ENCODE measurements at places on chromosomes 12 and 14. TPM values are rescaled to one million over a fixed set of nuclear protein-coding genes. Genes with fewer than 3 reads are reported as not detected.
A peak's percentile ranks its signal among the peaks of the same experiment; 100 is the strongest.

CISTR gene
- not detected for total RNA-seq

TMEM119 gene
- not detected for total RNA-seq

GRCh38 chr14:77654001-77654441 lies 37.6 kb upstream of the SPTLC2 start:
- DNase-seq = no peak

DNA sequence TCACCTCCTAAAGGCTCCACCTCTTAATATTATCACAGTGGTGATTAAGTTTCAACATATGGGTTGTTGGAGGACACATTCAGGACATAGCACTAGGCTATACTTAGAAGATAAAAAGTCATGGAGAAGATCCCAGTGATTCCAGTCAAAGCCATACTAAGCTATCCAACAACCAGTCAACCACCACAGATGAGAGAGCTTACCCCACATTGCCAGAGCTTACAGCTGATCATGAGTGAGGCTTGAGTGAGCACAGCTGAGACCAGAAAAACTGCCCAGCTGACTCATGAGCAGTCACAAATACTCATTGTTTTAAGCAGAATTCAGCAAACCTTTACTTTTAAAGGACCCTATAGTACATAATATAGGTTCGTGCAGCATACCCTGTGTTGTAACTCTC lies 85.1 kb downstream of the DRAM1 start:
- no peak for DNase-seq

- DNase-seq = peak; percentile 16
These were observed 185.2 kb upstream of the TBX3 start for GRCh38 chr12:114868995-114869834.

EXOC5 gene
- 15.9 TPM for total RNA-seq

GRCh38 chr12:124323771-124324530 lies 29.1 kb downstream of the RFLNA start:
- no peak for DNase-seq

DNA sequence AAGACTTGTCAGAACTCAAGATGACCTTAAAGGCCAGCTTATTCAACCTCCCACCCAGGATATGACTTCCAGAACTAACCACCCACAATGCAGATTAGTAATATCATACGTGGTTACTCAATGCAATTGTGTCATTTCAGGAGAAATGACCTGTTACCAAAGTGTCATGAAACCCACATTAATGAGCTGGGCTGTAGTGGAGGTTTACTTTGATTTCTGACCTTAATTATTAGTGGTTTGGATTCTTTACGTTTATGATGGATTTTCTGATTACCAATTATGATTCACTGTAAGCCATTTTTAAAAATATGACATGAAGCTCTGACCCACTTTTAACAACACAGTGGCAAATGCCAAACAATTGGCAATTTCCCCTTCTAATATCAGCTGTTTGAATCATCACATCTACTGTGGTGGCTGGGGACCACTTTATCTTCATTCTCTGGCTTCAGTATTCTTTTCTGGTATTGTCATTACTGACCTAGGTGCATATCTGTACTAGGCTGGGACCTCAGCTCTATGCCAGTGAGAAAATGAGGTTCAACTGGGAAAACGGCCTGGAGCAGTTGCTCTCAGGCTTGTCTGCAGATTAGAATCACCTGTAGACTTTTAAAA lies 223.3 kb downstream of the RGS6 start:
- DNase-seq = no peak

GRCh38 chr14:79281244-79282152 lies 929.8 kb downstream of the DIO2 start:
- no peak for DNase-seq

GRCh38 chr12:117936722-117937484 lies 31.9 kb downstream of the KSR2 start:
- no peak for DNase-seq

DNA sequence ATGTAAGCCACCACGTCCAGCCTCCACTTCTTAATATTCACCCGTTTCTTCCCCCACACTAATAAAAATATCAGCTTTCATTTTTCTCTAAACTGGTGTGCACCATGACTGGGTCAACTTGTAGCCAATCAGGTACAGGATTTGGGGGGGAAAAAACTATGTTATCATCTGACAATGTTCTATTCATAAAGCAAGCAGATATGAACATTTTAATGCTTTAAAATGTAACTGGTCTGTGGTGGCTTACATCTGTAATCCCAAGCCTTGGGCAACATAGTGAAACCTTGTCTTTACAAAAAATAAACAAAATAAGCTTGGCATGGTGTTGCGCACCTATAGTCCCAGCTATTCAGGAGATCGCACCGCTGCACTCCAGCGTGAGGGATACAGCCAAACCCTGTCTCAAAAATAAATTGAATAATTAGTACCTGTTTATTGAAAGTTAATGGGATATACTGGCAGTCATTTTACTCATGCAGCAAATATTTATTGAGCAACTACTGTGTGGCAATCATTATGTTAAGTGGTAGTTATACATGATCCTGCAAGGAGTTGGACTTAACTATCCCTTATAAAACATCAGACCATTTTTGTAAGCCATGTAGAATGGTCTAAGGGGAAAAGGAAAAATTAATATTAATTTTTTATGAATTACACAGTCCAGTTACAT lies 15.3 kb upstream of the ITPR2 start:
- no peak for DNase-seq

DNA sequence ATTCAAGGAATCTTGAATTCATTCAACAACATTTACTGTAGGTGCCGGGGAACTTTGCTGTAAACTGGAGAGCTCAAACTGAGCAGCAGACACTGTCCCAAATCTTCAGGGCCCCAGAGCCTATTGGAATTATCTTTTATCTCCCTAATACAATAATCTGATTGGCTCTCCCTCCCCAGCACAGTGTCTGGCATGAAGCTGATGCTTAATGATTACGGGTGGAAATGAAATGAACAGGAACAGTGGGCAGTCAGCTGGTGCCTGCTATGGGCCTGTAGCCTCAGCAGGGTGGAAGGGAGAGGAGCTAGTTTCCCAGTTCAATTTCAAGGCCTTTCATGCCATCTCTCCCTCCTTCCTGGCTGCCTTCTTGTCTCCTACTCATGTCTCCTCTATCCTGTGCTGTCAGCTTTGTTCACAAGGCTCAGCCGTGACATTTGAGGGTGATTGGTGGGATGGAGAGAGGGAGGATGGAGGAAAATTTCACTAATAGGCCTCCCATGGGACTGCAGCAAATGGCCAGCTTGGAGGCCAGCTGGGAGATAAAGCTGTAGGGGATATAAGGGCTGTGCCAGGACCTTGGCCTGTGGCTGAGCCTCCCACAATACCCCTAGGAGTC lies 4.3 kb upstream of the RAPGEF3 start:
- no peak for DNase-seq
